Psoas muscle (tissue), 8 donors: ENCODE measurements at places on chromosomes 1 and 21. TPM values are rescaled to one million over a fixed set of nuclear protein-coding genes. Genes with fewer than 3 reads are reported as not detected.

Gene TNNT2
- 4.3 TPM for total RNA-seq

Gene LRRC71
- total RNA-seq: not detected

Gene ILDR2
- 0.21 TPM for total RNA-seq

Gene CLCNKB
- total RNA-seq: not detected

Gene CD55
- 44.2 TPM for total RNA-seq

Gene ACTL8
- not detected for total RNA-seq

DNA sequence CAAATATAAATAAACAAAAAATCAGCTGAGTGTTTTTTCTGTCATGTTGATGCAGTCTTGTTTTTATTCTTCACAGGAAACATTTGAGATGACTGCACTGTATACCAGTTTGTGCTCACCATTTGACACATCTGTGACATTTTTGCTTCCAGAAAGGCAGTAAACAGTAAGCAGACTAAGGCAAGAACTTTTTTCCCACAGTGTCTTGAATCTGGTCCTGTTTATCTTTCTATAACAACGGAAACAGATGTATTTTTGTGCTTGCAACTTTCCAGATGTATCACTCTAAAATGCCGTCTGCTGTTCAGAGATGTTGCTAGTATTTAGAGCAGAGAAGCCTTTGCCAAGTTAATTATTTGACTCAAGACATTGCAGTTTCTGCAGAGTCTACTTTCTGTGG lies 105.5 kb downstream of the ZC3H11B start:
- DNase-seq: no peak

DNA sequence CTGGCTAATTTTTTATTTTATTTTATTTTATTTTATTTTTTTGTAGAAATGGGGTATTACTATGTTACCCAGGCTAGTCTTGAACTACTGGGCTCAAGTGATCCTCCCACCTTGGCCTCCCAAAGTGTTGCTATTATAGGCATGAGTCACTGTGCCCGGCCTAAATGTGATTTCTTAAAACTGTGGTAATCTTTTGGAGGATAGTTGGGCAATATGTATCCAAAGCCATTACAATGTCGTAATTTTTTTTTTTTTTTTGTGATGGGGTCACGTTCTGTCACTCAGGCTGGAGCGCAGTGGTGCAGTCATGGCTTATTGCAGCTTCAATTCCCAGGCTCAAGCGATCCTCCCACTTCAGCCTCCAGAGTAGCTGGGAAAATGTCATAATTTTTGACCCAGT lies 14.2 kb downstream of the ETV3L start:
- no peak for DNase-seq

DNA sequence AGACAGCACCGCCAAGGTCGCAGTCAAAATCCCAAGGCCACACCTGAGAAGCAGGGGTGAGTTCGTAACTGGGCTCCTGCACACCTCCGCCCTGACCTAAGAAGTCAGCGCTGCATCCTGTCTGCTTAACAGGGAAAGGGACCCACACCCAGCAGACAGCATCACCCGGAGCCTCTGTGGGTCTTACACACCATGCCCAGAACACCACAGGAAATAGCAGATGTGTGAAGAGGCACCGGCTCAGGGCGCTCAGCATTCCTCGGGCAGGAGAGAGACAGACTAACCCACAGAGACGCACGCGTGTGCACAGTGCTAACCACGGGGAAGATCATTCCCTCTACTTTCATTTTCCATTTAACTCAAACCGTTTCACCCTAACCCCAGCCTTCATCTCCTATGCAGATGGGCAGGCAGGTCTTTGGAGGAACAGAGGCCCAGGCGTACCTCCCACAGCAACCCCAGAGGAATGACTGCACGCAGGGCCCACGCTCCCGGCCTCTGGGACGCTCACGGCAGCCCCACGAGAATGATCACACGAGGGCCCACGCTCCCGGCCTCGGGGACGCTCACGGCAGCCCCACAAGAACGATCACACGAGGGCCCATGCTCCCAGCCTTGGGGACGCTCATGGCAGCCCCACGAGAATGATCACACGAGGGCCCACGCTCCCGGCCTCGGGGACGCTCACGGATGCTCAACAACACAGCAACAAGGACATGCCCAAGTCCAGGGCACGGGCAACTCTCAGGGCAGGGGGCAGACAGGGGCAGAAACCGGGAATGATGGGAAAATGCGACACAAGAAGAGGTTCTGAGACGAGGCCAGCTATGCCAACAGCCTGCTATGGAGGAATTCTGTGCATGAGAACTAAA lies 20.9 kb downstream of the POFUT2 start:
- DNase-seq: no peak

DNA sequence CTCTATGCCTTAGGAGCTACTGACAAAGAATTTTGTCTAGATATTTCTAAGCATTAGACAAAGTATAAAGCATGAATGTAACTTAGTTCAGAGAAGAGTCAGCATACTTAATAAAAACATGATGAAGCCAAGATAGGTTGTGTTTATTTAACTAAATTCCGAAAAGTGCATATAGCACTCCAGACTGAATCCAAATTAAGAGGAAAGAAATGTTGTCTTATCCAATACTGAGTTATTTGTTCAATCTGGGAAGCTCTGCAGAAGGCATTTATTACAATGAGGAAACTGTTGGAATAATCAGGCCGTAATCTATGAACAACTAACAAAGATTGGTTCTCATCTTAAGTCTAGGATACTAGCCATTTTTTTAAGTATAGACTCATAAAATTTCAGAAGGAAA lies 100.2 kb downstream of the TNFSF18 start:
- no peak for DNase-seq

DNA sequence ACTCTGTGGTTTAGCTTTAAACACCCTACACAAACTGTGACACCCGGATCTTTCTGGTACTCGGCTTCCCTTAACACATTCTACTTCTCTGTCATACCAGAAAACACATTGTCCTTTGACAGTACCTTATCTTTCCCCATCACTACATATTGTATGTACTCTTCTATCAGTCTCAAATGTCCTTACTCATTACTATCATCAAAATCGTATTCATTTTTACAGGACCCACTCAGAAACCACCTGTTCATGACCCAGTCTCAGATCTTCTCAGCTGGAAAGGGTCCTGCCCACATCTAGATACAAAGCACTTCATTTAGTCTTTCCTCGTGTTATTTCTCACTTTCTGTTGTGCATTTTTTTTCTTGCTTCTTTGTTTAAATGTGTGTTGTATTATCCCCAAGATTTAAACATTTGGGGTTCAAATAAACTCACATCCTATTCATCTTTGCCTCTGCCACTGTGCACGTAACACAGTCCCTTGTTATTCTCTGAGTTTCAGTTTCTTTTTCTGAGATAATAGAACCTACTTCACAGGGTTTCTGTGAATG lies 27.7 kb downstream of the CD34 start:
- DNase-seq: no peak

DNA sequence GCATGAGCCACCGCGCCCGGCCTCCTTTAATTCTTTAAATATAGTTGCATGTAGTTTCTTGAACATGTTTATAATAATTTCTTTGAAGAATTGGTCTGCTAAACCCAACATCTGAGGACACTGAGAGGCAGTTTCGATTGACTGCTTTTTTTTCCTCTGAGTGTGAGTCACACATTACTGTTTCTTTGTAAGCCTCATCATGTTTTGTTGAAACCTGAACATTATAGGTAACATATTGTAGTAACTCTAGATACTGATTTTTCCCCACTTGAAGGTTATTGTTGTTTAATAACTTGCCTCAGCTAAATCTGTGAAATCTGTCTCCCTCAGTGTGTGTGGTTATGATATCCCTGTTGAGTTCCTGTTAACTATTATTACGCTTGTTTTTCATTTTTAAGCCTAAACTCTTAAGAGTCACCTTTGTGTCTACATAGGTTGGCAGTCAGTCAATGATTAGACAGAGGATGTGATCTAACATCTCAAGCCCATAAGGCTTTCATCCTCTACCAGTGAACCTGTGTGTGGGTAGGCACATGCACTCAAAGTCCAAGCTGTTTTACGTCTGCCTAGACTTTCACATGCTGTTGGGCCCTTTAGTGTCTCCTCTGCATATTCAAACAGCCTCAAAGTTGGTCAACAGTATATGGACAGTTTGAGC lies 155.5 kb downstream of the KCNH1 start:
- DNase-seq: no peak

GRCh38 chr1:107883562-107883961 lies 81.4 kb downstream of the VAV3 start:
- no peak for DNase-seq

DNA sequence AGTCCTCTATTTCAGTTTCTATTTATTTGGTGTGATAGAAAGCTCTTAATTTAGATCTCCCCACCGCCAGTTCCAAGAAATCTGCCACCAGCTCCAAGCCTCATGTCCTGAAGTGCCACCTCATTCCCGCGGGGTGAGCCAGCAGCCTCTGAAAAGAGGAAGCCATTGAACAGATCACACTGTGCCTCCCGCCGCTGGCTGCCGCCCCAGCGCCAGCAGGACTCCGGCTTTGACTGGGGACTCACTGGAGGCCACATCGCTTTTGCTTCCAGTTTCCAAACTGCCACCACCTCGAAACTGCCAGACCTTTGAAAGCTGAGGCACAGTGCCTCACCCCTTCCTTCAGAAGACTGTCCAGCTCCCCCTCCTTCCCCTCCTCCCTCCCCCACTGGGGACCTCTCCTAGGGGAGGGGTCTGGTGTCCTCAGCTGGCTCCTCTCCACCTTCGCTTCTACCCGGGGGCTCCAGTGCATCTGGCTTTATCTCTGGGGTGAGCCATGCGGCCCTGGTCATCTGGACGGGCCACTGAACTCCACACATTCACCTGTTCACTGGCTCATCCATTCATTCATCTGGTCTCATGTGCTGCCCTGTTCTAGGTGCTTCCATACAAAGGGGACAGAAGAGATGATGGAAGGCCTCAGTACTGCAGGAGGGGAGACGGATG lies 58.9 kb downstream of the VPS26C start:
- DNase-seq: peak; percentile 92

GRCh38 chr1:228292609-228292911 lies 84.7 kb downstream of the OBSCN start:
- DNase-seq: no peak

DNA sequence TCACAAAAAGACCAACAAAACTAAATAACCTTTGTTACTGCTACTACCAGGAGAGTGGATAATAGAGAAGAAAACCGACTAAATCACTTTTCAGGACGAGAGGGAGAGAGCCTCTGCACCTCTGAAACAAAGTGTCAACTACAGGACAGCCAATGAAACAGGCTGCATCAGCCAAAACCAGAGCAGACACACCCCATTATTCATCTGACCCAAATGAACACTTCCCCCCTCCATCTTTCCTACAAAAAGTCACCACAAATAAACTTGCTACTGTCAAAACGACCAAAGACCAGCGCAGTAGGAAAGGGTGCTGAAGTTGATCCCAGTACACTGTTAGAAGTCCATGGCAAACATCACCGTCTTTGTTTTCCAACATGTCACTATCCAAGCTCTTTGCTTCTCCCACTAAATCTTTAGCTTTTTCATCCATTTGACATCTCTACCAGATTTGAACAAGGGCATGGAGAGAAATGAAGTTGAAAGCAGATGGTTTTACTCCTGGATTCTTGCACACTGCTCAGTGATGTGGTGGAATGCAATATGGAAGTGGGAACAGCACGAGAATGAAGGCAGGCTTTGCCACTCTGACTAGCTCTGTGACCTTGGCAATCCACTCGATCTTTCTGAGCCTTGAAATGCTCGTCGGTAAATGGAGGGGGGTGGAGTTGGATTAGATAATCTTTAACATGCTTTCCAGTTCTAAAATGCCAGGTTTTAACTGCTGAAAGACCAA lies 20.5 kb downstream of the DSTYK start:
- DNase-seq: no peak

DNA sequence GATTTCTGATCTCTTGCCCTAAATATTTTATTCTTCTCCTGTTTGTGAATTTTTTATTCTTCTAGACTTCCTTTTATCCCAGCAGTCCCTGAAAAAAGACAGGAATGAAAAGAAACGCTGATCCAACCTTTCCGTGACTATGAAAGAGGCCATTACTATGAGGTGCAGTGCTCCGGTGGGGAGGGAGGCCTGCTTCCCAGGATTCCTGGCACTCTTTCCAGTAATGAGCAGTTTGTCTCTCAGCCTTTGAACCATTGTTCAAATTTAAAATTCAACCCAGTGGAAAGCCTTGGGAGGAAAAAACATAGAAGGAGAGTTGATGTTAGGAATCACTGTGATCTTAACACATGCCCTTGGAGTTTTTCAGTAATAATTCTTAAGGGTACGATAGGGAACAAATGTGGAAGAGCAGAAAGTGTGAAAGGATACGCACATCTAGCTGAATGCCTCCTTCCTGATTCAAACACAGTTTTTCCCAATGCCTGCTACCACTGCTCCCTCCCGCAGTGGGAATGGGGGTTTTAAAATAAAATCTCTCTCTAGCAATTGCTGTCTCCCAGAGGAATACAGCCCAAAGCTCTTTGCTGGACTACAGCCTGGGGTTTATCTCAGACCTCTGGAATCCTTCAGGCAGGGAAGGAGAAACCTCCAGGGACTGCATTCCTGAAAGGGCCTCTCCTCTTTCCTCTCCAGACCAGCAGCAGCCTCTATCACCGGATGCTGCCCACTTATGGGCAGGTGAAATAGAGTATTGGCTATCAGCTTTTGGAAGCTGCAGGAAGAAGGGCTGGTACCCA lies 6.1 kb downstream of the IER5 start:
- DNase-seq: no peak

GRCh38 chr1:199723250-199723956 lies 304.1 kb upstream of the NR5A2 start:
- DNase-seq: no peak

GRCh38 chr1:169115891-169116585 lies 9.5 kb downstream of the ATP1B1 start:
- peak; percentile 44 for DNase-seq

- no peak for DNase-seq
Measured at GRCh38 chr1:204349602-204350001, 10.1 kb downstream of the PLEKHA6 start.

- no peak for DNase-seq
Measured at GRCh38 chr1:114339379-114339778, 171.6 kb downstream of the TRIM33 start.

GRCh38 chr1:77882411-77882810 lies 6.0 kb upstream of the NEXN start:
- DNase-seq: no peak

GRCh38 chr1:63721531-63722189 lies 52.2 kb upstream of the ROR1 start:
- DNase-seq: no peak
